Endodermal cell (in vitro differentiated cells): ENCODE measurements at places on chromosomes 7 and 10.
A peak's percentile ranks its signal among the peaks of the same experiment; 100 is the strongest.

- H3K27ac ChIP-seq: no peak overlapping the region
- no peaks in the 10 kb centered on the region for H3K36me3 ChIP-seq
- H3K4me1 ChIP-seq: peaks cover 4% of the 10 kb centered on the region
Observed at GRCh38 chr7:80601999-80602398, 36.4 kb upstream of the CD36 start.

GRCh38 chr10:126376956-126377355, 11.3 kb downstream of the ADAM12 start:
- no peak overlapping the region for H3K27ac ChIP-seq
- no peak for DNase-seq
- no peaks in the 10 kb centered on the region for H3K4me1 ChIP-seq
- H3K27me3 ChIP-seq: no peaks in the 10 kb centered on the region

GRCh38 chr7:128036226-128036940, 5.1 kb upstream of the LRRC4 start:
- no peaks in the 10 kb centered on the region for H3K36me3 ChIP-seq
- no peak for DNase-seq
- no peak overlapping the region for H3K4me3 ChIP-seq
- no peak overlapping the region for H3K27ac ChIP-seq

DNA sequence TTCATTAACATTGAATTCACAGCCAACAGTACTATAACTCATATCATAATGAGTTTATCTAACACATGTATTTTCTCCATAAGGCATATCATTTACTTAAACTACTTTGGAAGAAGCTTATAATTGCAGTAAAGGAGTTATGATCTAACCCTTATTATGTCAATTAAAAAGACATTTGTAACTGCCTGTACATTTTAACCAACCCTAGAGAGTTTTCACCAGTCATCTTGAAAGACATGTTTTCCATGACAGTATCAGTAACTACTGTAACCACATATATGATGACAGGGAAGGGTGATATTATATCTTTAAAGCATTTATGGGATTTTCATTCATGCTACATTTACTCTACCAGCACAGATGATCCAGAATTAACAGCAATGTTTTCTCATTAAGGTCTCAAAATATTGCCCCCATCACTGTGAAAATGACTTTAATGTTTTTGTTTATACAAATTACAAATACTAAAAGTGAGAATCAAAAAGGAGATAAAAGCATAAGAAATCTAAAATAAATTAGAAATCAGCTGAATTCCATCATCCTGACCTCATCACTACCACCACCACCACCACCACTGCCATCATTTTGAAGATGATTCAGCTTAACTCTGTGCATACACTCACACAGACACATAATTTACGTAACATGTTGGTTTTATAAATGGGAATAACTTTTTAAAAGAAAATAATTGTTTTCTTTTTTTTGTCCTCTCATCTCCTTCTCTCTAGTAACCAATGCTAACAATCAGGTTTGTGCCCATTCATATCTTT, 53.6 kb downstream of the MKLN1 start:
- H3K4me1 ChIP-seq: peaks cover 2% of the 10 kb centered on the region
- H3K36me3 ChIP-seq: peaks cover 35% of the 10 kb centered on the region
- no peak for DNase-seq
- no peaks in the 10 kb centered on the region for H3K27me3 ChIP-seq

- DNase-seq: no peak
- H3K27ac ChIP-seq: no peak overlapping the region
- no peaks in the 10 kb centered on the region for H3K36me3 ChIP-seq
- peaks cover 57% of the 10 kb centered on the region for H3K27me3 ChIP-seq
Observed at GRCh38 chr10:88991899-88992320, 1.3 kb downstream of the FAS start.

DNA sequence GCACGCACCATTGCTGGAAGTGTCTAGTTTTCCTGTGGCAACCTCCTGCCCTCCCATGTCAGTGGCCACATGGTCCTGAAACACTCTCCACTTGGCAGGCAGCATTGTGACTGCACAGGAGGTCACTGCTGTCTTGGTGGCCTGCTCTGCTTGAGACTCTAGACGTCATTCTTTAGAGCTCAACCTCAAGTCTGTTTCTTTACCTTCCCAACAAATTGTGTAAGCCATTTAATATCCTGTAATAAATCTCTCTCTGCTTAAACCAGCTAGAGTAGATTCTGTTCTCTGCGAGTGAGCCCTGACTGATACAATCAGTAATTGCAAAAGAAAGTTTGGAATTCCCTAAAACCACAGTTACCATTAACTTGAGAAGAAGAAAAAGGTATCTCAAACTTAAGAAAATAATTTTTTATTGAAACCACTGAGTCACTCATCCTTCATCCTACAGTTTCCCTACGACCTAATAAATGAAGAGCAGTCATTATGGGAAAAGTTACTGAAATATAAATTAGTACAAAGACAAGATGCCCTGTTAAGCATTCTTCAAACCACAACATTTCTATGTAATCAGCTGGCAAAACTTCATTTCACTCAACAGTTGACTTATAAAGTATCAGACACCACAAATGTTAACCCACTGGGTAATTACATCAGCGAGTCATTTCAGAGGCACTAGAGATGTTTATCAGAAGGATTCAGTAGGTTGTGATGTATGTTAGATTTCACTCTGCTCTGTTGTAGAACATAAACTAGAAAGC, 18.0 kb downstream of the SLC25A13 start:
- H3K4me1 ChIP-seq: peaks cover 27% of the 10 kb centered on the region
- H3K27me3 ChIP-seq: no peaks in the 10 kb centered on the region

GRCh38 chr7:16619979-16620408, 25.6 kb downstream of the ANKMY2 start:
- no peaks in the 10 kb centered on the region for H3K4me1 ChIP-seq
- H3K27ac ChIP-seq: no peak overlapping the region
- no peak for DNase-seq
- peaks cover 62% of the 10 kb centered on the region for H3K36me3 ChIP-seq

GRCh38 chr10:132407846-132408278, 10.9 kb downstream of the PWWP2B start:
- H3K4me3 ChIP-seq: no peak overlapping the region
- no peaks in the 10 kb centered on the region for H3K36me3 ChIP-seq
- H3K27me3 ChIP-seq: no peaks in the 10 kb centered on the region
- DNase-seq: peak; percentile 94

DNA sequence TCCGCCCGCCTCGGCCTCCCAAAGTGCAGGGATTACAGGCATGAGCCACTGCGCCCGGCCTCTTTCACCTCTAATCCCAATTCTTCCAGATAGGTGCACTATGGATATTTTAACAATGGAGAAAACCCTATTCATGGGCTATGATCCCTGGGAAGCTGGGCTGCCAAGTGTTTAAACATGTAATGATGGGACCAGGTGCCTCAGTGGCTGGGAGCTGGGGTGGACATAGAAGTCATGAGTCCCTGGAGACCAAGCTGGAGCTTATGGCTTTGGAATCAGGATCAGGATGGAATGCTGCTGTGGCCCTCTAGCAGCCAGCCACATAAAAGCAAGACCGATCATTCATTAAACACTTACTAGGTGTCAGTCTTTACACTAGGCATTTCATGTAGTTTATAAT, 41.8 kb upstream of the IGFBP3 start:
- no peaks in the 10 kb centered on the region for H3K36me3 ChIP-seq
- H3K27me3 ChIP-seq: no peaks in the 10 kb centered on the region
- H3K4me3 ChIP-seq: no peak overlapping the region
- H3K27ac ChIP-seq: no peak overlapping the region
- H3K4me1 ChIP-seq: no peaks in the 10 kb centered on the region
- peak; percentile 27 for DNase-seq

GRCh38 chr10:30784897-30785605, 155.5 kb upstream of the LYZL2 start:
- no peaks in the 10 kb centered on the region for H3K36me3 ChIP-seq
- peak; percentile 96 for DNase-seq
- H3K4me1 ChIP-seq: no peaks in the 10 kb centered on the region
- peaks cover 41% of the 10 kb centered on the region for H3K27me3 ChIP-seq
- H3K4me3 ChIP-seq: peak overlapping the region; percentile 81
- peak overlapping the region; percentile 92 for H3K27ac ChIP-seq

DNA sequence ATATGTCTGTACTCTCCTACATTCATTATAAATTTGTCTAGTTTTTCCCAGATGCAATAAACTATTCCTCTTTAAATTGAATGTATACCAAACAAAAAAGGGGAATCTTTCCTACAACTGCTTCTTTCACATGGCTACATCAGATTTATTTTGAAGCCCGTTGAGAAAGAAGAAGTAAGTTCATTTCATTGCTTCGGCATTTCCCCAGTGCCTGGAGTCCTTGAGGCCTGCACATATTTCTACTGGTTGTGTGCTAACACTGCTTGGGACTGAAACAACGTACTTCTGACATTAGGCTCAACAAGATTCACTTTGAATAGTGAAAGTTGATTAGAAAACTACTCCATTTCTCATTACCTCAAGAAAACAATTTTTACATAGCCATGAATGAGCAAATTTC, 201.7 kb downstream of the PHF14 start:
- H3K4me1 ChIP-seq: peaks cover 3% of the 10 kb centered on the region
- H3K36me3 ChIP-seq: no peaks in the 10 kb centered on the region
- H3K27ac ChIP-seq: no peak overlapping the region
- H3K27me3 ChIP-seq: no peaks in the 10 kb centered on the region
- no peak overlapping the region for H3K4me3 ChIP-seq
- no peak for DNase-seq

DNA sequence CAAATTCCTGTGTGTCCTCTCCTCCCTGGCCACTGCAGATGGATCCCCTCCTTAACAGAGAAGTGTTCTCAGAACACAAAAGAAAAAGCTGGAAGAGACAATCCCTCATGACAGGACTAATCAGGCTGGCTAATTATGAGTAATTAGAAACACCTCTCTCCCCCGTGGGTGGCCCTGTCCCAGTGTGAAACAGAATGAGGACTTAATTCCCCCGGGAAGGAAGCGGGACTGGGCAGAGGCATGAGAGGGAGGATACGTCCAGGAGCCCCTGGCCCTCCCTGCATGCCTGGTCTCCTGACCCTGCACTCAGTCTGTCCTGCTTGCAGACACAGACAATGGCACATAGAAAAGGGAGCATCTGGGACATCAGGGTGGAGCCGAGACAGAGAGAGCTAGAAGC, 7.6 kb upstream of the ADCYAP1R1 start:
- peaks cover 16% of the 10 kb centered on the region for H3K4me1 ChIP-seq
- no peak overlapping the region for H3K4me3 ChIP-seq
- no peak for DNase-seq
- no peaks in the 10 kb centered on the region for H3K36me3 ChIP-seq
